Inflammatory macrophage treated with lipopolysaccharide for 1 hour (primary cell): ENCODE measurements at places on chromosomes 1 and 21.
A peak's percentile ranks its signal among the peaks of the same experiment; 100 is the strongest.

- DNase-seq, result no peak
Measured at GRCh38 chr1:43043695-43044094, 85.0 kb upstream of the SLC2A1 start.

GRCh38 chr21:29105218-29105617 is 25.2 kb upstream of the MAP3K7CL start:
- DNase-seq, result no peak

GRCh38 chr1:152817309-152817708 is 5.5 kb downstream of the LCE1B start:
- no peak for DNase-seq

- DNase-seq, result peak; percentile 63
Measured at GRCh38 chr1:160789702-160790611, 6.0 kb upstream of the LY9 start.

- DNase-seq, result no peak
Measured at GRCh38 chr21:32141318-32141633, 137.6 kb downstream of the MIS18A start.

DNA sequence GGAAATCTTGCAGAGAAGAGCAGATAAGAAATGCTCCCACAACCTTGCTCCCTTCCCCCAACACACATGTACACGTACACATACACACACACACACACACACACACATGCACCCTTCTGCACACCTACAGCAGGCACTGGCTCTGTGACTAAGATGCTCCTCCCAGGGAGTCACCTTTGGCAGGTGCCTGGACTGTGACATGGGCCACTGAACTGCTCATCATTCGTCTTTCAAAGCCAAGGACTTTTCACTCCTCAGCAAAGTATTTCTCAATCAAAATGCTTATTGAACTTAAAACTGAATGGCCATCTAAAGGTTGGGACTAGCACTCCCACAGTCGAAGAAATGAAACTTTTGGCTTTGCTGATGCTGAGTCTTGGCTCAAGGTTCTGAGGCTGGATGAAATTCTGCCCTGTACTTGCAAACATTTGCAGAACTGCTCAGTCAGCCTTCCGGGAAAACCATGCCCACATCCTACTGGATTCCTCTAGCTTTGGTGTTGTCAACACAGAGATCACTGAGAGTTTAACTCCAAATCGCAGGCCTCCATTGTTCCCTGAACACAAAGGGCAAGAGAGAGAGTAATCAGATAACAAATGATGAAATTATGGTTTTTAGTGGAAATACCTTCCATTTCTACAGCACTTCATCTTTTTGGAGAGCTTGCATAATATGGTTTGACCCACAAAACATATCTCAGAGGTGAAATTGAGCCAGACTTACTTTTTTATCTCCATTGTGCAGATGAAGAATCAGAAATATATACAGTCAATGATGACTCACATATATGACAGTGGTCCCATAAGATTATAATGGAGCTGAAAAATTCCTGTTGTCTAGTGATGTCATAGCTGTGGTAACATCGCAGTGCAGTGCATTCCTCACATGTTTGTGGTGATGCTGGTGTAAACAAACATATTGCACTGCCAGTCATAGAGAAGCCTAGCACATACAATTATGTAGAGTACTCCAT is 72.4 kb upstream of the BCAR3 start:
- peak; percentile 70 for DNase-seq

DNA sequence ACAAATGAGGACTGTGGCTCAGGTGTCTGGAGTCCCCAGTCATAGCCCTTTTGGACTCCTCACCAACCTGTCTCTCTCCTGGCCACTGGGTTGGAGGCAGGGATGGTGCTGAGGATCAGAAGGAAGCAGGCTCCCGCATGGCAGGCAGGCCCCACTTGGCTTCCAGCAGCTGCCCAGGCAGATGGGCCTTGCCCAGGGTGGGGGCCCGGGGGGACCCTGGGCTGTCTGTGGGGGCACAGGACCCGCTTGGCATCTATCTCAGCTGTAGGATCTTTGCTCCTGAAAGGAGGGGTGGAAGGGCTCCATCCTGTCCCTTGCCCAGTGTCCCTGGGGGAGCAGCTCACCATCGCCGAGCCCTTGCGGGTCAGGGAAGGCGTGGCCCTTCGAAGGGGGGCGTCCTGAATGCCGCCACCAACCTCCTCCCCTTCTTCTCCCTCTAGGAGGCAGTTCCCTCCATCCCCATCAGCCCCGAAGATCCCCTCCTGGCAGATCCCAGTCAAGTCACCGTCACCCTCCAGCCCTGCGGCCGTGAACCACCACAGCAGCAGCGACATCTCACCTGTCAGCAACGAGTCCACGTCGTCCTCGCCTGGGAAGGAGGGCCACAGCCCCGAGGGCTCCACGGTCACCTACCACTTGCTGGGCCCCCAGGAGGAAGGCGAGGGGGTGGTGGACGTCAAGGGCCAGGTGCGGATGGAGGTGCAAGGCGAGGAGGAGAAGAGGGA is 154.5 kb downstream of the PEX14 start:
- no peak for DNase-seq

- no peak for DNase-seq
Measured at GRCh38 chr1:225597926-225598575, 54.9 kb downstream of the ENAH start.

GRCh38 chr1:225453797-225454648 is 26.2 kb upstream of the LBR start:
- DNase-seq, result no peak

DNA sequence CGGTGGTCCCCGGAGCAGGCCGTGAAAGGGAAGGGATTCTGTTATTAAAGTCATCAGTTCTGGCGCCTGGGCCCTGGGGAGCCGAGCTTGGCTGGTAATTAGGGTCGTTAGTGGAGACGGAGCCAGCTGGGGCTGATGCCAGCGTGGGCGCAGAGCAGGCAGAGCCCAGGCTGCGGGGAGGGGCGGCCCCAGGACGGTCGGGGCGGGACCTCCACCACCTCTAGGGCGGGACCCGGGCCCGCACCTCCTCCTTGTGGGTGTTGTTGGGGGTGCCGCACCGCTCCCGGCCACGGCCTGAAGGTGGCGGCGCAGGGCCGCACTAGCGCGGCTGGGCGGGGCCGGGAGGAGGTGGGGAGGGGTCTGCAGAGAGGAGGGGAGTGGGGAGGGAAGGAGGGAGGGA is 470.6 kb downstream of the PTPRU start:
- DNase-seq, result peak; percentile 1

DNA sequence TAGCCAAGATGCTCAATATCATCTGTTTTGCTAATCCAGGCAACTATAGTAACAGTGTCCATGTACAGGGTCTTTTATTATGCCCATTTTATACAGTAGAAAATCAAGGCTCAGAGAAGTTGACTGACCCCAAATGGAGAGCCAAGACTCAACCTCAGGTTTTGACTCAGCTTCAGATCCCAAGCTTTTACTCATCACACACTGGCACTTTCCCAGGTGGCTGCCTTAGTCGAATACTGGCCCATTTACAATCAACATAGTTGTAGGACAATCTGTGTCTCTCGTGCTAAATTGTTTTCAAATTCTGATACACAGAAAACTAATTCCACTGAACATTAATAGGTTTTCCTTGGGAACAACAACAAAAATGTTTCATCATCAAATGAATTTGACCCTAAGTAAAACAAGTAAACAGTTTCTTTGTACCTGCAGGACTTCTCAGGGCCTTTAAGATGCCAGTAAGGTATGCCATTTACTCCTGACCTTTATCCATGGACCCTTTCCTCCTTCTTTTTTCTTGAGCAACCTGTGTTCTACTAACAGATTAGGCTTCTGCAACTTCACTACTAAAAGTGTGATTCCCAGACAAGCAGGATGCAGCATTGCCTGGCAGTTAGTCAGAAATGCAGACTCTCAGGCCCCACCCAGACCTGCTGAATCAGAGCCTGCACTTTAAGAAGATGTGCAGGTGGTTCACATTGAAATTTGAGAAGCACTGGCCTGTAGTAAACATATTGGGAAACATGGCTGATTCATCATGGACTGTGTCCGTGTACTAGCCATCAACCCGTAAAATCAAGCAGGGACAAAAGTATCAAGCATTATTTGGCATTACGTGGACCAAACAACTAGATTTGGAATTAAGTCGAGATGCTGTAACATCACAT is 128.8 kb downstream of the RRAGC start:
- no peak for DNase-seq

- DNase-seq, result peak; percentile 58
Measured at GRCh38 chr1:228940926-228941325, 205.6 kb downstream of the RHOU start.

DNA sequence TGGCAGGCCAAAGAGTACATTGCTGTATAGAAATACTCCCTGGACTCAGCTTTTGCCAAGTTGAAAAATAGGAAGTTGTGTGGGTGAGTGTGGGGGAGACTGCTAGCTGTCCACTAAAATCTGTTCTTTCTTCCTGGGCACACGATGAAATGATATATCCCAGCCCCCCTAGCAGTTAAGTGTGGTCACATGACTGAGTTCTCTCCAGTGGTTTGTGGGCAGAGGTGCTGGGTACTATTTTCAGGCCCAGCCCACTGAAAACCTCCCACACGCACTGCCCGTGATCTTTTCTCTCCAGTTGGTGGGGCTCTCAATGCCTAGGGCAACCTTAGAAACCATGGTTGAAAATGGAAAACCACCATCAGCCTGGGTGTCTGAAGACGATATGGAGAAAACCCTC is 119.7 kb upstream of the LMO4 start:
- peak; percentile 84 for DNase-seq

GRCh38 chr1:200845360-200845759 is 27.4 kb upstream of the GPR25 start:
- DNase-seq, result no peak

- no peak for DNase-seq
Measured at GRCh38 chr1:56576880-56577405, 2.4 kb downstream of the PLPP3 start.

DNA sequence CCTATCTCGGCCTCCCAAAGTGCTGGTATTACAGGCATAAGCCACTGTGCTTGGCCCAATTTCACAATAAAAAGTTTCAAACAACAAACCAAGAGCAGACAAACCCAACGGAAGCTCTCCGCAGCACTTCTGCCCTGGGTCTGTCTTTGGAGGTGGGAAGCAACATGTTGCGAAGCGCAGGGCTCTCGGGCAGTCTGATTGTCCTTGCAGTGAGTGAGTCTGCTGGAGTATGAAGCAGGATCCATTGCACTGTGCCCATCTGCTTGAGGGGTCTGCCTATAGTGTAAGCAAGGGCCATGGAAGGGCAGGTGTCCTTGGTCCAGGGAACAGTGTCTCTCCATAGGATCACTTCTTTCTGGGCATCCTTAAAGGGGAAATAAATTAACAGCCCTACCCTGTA is 14.6 kb upstream of the PARP1 start:
- DNase-seq, result no peak

- DNase-seq, result peak; percentile 61
Measured at GRCh38 chr21:44566403-44566802, 7.1 kb upstream of the KRTAP10-4 start.

DNA sequence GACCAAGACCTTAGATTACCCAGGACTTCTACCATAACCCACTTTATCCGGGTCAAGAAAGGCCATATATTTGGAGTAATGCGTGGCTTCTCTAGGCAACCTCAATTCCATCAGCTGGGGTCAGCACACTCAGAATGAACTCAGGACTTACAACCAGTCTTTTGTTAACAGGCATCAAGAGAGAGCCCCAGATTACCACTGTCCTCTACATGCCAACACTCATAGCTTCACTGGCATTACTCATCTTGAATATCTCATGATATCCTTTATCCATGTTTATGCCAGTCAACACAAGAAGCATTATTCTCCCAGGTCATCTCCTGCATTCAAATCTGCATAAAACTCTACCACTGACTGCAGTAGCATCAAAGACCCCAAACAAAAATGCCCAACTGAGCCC is 6.6 kb upstream of the FCGR2A start:
- no peak for DNase-seq

- DNase-seq, result no peak
Measured at GRCh38 chr21:46264690-46265144, 20.7 kb downstream of the MCM3AP start.

- DNase-seq, result no peak
Measured at GRCh38 chr1:155127105-155127966, at the start of gene EFNA1. Gene EFNA1 (plus strand): TSS chr1:155127876. CDS start chr1:155127978, 102 bp downstream.

GRCh38 chr1:182101415-182102042 is 40.0 kb upstream of the ZNF648 start:
- no peak for DNase-seq

- peak; percentile 20 for DNase-seq
Measured at GRCh38 chr1:11842154-11843041, 5.2 kb downstream of the NPPA start.

GRCh38 chr1:37731312-37732019 is 33.5 kb downstream of the EPHA10 start:
- peak; percentile 72 for DNase-seq

DNA sequence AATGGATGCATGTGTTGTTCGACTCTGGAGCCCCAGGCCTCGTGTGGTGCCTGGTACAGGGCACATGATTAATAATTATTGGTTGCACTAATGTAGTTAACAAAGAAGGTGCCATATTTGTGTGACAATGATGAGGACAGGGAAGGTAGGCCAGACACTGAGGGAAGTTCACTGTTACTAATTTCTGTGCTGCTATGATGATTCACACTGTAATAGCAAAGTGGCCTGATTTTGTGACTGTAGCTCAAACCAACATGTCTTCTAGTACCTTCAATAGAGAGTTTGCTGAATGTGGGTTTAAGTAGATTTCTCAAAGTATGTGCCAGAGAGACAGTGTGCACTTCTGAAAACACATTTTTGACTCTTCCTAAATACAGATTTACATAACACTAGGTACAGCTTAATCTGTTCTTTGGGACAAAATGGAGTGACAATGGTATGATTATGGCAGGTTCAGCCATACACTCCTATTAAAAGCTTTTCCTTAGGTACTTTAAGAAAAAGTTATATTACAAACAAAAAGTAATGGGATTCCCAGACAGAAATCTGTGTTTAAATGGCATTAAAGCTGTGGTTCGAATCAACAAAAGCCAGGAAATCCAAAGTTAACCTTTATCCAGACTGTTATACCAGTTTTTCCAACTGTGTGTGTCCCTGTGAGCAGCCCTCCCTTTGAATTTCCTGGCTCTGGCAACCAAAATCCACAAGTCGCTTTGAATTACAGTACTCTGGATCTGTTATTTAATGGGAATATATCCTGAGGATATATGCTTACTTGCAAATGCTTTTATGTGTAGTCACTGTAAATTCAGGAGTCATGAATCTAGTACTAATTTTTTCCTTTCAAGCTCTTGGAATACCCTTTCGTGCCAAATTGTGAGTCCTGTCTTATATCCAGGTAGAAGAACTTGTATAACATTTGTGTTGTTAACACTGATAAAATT is 277.1 kb upstream of the SGIP1 start:
- DNase-seq, result no peak

DNA sequence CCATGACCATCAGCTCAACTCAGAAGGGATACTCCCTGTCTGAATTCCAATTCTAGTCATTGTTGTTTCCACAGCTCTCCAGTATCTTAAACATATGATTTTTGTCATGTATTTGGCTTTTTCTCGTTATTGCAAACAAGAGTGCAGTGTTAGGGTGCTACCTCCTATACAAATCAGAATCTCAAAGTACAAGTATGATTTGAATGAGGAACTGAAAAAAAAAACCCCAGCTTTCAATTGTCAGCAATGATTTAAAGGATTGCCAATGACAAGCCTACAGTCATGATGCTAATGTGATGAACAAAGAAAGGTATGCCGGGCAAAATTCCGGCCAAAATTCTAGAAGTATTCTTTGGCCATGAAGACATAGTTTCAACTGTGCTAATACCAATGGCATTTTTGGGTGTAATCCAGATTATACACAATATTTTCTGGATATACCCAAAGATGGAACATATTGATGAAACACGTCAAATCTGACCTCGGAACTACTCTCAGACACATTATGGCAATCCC is 14.9 kb downstream of the TMEM35B start:
- no peak for DNase-seq

GRCh38 chr1:40519517-40519916 is 10.9 kb downstream of the EXO5 start:
- no peak for DNase-seq

- DNase-seq, result peak; percentile 57
Measured at GRCh38 chr1:113975211-113975895, 3.9 kb upstream of the OLFML3 start.
